ENCODE measurements at places on chromosomes 3 and 15.

- H3K4me3 ChIP-seq, result no peak overlapping the region
- no peak for DNase-seq
- H3K27me3 ChIP-seq, result no peaks in the 10 kb centered on the region
- H3K27ac ChIP-seq, result no peak overlapping the region
- no peaks in the 10 kb centered on the region for H3K4me1 ChIP-seq
These were observed 724.8 kb upstream of the CFAP20DC start for GRCh38 chr3:59774634-59775033.

DNA sequence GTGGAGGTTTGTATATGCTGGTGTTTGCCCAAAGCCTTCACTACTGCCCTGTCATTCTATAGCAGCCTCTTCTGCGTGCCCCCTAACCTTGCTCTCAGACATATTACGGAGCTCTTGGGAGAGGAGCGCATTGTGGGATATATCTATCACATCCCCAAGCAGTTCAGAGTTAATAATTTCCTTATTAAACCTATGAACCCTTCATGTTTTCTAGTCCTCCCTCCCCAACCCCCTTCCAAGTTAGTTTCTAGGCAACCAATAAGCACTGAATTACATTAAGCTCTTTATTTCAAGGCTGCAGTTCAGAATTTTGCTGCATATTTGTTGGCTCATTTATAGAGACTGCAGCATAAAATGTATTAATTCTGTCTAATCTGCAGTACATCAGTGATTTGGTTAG, 57.3 kb upstream of the GRM7 start:
- H3K4me3 ChIP-seq, result no peak overlapping the region
- H3K4me1 ChIP-seq, result no peaks in the 10 kb centered on the region
- H3K27me3 ChIP-seq, result no peaks in the 10 kb centered on the region
- H3K36me3 ChIP-seq, result no peaks in the 10 kb centered on the region
- no peak for DNase-seq

DNA sequence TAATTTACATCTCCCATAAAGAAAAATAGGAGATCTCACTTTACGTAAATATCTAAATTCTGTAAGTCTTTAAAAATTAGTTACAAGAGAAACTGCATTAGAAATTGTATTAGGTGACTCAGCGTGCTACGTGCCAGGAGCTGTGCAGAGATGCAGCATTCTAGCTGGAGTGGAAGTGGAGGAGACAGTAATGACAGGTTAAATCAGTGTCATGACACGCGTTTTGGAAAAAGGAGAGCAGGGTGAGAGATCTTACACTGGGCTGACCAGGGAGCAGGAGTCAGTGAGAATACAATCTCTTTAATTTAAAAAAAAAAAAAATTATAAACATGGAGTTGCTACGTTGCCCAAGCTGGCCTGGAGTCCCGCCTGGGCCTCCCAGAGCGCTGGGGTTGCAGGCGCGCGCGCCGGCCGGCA, 635 bp downstream of the TUBGCP5 start:
- no peaks in the 10 kb centered on the region for H3K27me3 ChIP-seq
- no peak for DNase-seq
- peaks cover 14% of the 10 kb centered on the region for H3K36me3 ChIP-seq
- peak overlapping the region; percentile 90 for H3K27ac ChIP-seq
- H3K4me1 ChIP-seq, result no peaks in the 10 kb centered on the region

DNA sequence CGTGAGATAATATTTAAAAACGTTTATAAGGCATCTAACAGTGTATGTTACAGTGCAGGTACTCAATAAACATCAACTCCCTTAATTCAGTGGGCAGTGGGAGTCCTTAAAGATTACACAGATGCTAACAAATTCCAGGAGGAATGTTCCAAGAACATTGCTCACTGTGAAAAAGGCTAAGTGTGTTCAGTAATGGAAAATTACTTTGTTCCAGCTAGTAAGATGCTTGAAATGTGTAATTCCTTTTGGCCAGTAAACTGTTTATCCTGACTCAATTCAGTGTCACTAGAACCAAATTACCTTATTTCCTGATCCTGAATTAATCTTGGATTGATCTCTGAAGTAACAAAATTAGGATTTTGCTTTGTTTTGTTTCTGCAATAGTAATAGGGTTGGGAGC, 54.2 kb upstream of the SEMA6D start:
- no peaks in the 10 kb centered on the region for H3K27me3 ChIP-seq
- DNase-seq, result no peak
- H3K4me1 ChIP-seq, result no peaks in the 10 kb centered on the region
- H3K4me3 ChIP-seq, result no peak overlapping the region
- no peak overlapping the region for H3K27ac ChIP-seq

DNA sequence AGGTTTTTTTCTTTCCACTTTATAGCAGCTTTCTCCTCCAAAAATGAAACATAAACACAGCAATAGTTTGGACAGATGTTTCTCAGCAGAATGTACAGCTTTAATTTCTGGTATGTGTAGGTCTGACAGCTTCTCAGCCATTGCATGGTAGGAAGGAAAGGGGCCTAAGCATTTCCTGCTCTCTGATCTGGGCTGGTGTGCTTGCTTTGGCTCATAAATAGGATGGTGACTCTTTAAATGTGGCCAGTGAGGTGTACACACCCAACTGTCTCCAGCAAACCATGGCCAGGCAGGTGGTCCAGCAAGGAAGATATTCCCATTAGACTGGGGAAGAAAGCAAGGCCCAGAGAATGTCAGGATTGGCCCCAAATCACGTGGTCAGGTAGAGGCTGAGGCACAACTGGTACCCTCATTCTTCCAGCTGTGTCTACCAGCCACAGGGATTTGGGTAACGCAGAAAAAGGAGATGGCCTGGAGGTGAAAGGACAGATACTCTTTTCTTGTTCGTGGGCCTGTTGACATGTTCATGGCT, 52.1 kb downstream of the ITGA11 start:
- DNase-seq, result no peak
- H3K36me3 ChIP-seq, result no peaks in the 10 kb centered on the region
- H3K4me3 ChIP-seq, result no peak overlapping the region
- peaks cover 78% of the 10 kb centered on the region for H3K27me3 ChIP-seq

All from Calu3 (cell line).